Activated CD4-positive, alpha-beta T cell treated with anti-CD3 and anti-CD28 coated beads for 36 hours (primary cell): ENCODE measurements at places on chromosomes 1 and 21. TPM values are rescaled to one million over a fixed set of nuclear protein-coding genes. Genes with fewer than 3 reads are reported as not detected.

DNA sequence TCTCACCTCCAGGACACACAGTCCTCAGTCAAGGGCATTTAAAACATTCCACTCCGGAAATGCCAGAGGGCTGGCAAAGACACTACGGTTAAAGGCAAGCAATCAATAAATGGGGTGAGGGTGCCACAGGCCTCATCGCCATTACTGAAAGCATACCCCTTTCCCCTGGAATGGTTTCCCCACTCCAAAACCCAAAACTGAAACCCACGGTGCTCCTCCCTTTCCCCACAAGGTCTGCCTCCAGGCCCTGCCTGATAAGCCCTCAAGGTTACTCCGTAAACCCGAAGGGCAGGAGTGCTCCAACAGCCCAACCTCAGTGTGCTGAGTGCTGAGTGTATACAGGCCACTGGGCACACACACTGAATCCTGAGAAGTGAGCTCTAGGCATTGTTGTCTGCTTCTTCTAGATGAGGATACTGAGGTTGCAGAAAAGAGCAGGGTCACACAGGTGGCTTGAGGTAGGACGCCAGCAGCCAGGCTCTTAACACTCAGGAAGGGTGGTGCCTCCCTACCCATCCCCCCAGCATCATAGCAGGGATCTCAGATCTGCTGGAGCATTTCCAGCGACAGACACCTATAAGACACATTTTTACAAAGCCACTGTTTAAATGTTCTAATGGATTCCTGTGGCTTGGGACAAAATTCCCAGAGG, 29.0 kb downstream of the SSBP3 start:
- peaks cover 85% of the 10 kb centered on the region for H3K4me1 ChIP-seq
- no peaks in the 10 kb centered on the region for H3K27me3 ChIP-seq
- no peak for DNase-seq
- no peak overlapping the region for H3K4me3 ChIP-seq

DNA sequence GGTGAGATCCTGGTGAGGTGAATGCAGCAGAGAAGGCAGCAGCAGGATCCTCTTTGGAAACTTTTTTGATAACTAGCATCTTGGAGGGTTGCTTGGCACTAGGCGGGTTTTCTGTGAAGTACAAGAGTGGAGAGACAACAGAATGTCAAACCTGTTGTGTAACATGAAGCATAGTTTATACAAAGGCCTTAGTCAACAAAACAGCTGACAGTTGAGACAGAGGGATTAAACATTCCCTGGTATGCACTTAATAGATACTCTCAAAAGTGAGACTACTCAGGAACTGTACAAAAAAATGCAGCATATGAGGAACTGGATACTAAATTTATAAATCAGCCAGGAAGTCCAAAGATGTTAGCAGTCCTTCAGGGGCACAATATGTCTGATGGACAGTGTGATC, 16.4 kb upstream of the CCDC17 start:
- H3K36me3 ChIP-seq: peaks cover 19% of the 10 kb centered on the region
- peak overlapping the region; percentile 2 for H3K27ac ChIP-seq
- H3K4me3 ChIP-seq: no peak overlapping the region
- H3K27me3 ChIP-seq: no peaks in the 10 kb centered on the region
- no peaks in the 10 kb centered on the region for H3K4me1 ChIP-seq

DNA sequence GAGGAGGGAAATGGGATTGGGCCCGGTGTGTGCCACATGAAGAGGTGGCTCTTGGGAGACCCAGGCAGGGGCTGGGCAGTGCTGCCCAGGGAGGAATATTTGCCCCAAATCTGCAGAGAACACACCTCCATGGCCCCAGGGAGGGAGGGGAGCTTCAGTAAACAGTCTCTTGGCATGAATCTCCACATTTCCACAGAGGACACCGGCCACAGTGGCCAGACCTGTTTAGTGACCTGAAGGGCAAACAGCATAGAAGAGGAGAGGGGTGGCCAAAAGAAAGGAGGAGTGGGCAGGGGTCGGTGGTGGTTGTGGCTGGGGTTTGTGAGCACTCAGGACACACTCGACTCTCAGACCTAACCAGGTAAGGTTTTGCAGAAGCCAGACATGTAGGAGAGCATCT, 54.0 kb upstream of the IFFO2 start:
- peaks cover 5% of the 10 kb centered on the region for H3K27me3 ChIP-seq
- H3K36me3 ChIP-seq: no peaks in the 10 kb centered on the region
- H3K4me3 ChIP-seq: no peak overlapping the region
- peak overlapping the region; percentile 87 for H3K27ac ChIP-seq

- no peaks in the 10 kb centered on the region for H3K4me1 ChIP-seq
- no peak for DNase-seq
- no peak overlapping the region for H3K4me3 ChIP-seq
- no peak overlapping the region for H3K27ac ChIP-seq
- H3K36me3 ChIP-seq: no peaks in the 10 kb centered on the region
Observed at GRCh38 chr1:222994511-222995235, 148.4 kb downstream of the TLR5 start.

The PTGFRN gene
- 11.6 TPM for total RNA-seq

The CTSS gene
- total RNA-seq: 31.4 TPM

- H3K36me3 ChIP-seq: no peaks in the 10 kb centered on the region
- no peaks in the 10 kb centered on the region for H3K27me3 ChIP-seq
- peaks cover 19% of the 10 kb centered on the region for H3K4me1 ChIP-seq
- no peak for DNase-seq
- no peak overlapping the region for H3K27ac ChIP-seq
Observed at GRCh38 chr1:93552741-93553455, 105.0 kb downstream of the FNBP1L start.

GRCh38 chr1:201582705-201583442, 43.9 kb downstream of the NAV1 start:
- peaks cover under 1% of the 10 kb centered on the region for H3K36me3 ChIP-seq
- no peak overlapping the region for H3K4me3 ChIP-seq
- DNase-seq: no peak
- no peaks in the 10 kb centered on the region for H3K4me1 ChIP-seq

DNA sequence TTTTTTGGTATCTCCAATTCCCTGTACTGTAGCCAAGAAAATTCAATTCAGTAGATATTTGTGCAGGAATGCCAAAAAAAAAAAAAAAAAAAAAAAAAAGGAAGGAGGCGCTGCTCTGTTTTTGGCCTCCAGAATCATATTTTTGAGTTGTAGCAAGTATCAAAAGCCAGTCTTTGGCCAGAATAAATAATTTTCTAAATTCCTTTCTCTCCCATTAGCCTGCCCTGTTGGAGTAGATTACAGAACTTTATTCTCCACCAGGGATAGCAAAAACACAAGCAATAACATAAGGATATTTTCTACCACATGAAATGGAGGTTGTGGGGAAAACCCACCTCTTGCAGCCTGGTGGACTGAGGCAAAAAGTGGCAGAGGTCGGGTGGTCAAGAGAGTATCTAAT, 2.4 kb upstream of the CYP4X1 start:
- H3K4me3 ChIP-seq: no peak overlapping the region
- H3K36me3 ChIP-seq: no peaks in the 10 kb centered on the region
- DNase-seq: no peak
- H3K27ac ChIP-seq: no peak overlapping the region
- H3K4me1 ChIP-seq: no peaks in the 10 kb centered on the region

DNA sequence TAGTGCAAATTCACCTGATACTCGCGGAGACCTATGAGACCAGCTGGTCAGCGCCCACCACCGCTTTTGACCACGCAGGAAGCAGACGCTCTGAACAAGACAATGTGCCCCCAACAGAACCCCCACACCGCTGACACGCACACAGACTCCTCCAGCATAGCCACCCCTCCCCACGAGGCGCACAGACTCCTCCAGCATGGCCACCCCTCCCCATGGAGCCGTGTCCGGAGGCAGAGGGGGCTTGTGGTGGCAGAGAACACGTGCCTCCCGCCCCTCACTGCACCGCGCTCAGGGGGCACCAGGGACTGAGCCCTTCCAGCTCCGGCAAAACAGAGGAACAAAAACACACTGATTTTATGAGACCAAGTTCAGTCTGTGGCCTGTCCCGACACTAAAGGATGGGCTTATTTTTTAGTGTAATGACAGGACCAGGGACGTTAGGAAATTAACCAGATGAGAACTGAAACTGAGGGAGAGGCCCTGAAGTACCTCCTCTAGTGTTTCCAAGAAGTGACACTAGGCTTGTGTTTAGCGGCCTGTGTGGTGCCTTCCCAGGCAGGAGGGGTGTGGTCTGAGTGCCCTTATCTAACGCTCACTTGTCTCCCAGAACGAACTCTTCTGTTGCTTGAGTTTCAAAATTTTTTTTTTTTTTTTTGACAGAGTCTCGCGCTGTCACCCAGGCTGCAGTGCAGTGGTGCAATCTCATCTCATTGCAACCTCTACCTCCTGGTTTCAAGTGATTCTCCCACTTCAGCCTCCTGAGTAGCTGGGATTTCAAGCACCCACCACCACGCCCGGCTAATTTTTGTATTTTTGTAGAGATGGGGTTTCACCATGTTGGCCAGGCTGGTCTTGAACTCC, 10.0 kb upstream of the AGPAT3 start:
- peaks cover 11% of the 10 kb centered on the region for H3K27me3 ChIP-seq
- peak; percentile 78 for DNase-seq
- peak overlapping the region; percentile 9 for H3K4me3 ChIP-seq
- no peaks in the 10 kb centered on the region for H3K36me3 ChIP-seq

GRCh38 chr1:11520531-11521233, 41.7 kb downstream of the DISP3 start:
- no peaks in the 10 kb centered on the region for H3K27me3 ChIP-seq
- no peak for DNase-seq
- H3K27ac ChIP-seq: no peak overlapping the region
- no peak overlapping the region for H3K4me3 ChIP-seq
- no peaks in the 10 kb centered on the region for H3K4me1 ChIP-seq

The LPAR3 gene
- 0.21 TPM for total RNA-seq

DNA sequence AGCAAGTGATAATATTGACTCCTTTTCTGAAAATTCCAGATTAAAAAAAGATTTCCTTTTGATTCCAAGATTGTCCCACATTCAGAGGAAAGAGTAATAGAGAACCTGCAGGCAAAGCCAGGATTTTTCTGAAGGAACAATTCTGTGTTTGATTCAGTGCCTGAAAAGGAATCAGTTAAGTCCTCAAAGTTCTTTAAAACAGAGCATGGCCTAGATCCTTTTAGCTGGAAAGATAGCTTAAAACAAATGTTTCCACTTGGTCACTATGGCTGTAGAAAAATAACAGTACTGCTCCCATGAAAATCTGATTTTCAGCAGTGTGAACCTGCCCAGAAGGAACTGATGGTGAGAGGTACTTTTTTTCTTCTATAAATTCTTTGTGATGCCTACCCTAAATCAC, 41.8 kb downstream of the HS2ST1 start:
- no peak overlapping the region for H3K4me3 ChIP-seq
- H3K27ac ChIP-seq: no peak overlapping the region
- no peaks in the 10 kb centered on the region for H3K36me3 ChIP-seq
- H3K27me3 ChIP-seq: no peaks in the 10 kb centered on the region

GRCh38 chr1:108130794-108131193, 69.3 kb downstream of the SLC25A24 start:
- no peak for DNase-seq
- H3K27ac ChIP-seq: no peak overlapping the region
- H3K4me3 ChIP-seq: no peak overlapping the region
- H3K4me1 ChIP-seq: no peaks in the 10 kb centered on the region
- H3K36me3 ChIP-seq: peaks cover 11% of the 10 kb centered on the region

The ADSS2 gene
- 43.6 TPM for total RNA-seq

GRCh38 chr1:61436016-61436415, 288.9 kb downstream of the TM2D1 start:
- H3K27ac ChIP-seq: no peak overlapping the region
- H3K4me3 ChIP-seq: no peak overlapping the region
- no peaks in the 10 kb centered on the region for H3K36me3 ChIP-seq
- no peaks in the 10 kb centered on the region for H3K4me1 ChIP-seq
- H3K27me3 ChIP-seq: no peaks in the 10 kb centered on the region

DNA sequence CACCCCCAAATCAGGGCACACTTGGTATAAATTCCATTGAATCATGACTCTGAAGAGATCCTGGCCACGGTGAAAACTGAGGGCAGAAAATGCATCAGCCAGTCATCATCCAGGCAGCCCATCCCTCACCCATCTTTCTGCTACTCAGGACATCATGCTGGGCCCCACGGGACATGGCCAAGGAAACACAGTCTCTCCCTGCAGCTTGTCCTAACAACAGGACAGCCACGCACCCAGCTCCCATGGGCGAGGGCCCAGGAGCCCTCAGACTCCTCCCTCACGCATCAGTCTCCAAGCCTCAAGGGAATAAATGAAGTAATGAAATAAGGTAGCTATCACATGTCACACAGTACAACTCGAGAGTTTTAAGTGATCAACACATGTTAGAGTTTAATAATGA, 37.8 kb downstream of the ELK4 start:
- peaks cover 34% of the 10 kb centered on the region for H3K4me1 ChIP-seq
- H3K4me3 ChIP-seq: peak overlapping the region; percentile 7
- peak overlapping the region; percentile 87 for H3K27ac ChIP-seq
- no peaks in the 10 kb centered on the region for H3K27me3 ChIP-seq
- H3K36me3 ChIP-seq: peaks cover 11% of the 10 kb centered on the region
- DNase-seq: no peak

GRCh38 chr1:188365874-188366273, 1537.1 kb downstream of the PLA2G4A start:
- no peaks in the 10 kb centered on the region for H3K27me3 ChIP-seq
- no peak overlapping the region for H3K4me3 ChIP-seq
- DNase-seq: no peak
- no peaks in the 10 kb centered on the region for H3K36me3 ChIP-seq

DNA sequence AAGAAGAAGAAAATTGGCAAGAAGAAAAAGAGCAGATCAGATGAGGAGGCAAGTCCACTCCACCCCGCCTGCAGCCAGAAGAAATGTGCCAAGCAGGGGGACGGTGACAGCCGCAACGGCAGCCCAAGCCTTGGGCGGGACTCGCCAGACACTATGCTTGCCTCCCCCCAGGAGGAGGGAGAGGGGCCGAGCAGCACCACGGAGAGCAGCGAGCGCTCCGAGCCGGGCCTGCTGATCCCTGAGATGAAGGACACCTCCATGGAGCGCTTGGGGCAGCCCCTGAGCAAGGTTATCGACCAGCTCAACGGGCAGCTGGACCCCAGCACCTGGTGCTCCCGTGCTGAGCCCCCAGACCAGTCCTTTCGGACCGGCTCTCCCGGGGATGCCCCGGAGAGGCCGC, 9.0 kb upstream of the SLC25A34 start:
- peaks cover 12% of the 10 kb centered on the region for H3K36me3 ChIP-seq
- H3K4me1 ChIP-seq: no peaks in the 10 kb centered on the region
- no peaks in the 10 kb centered on the region for H3K27me3 ChIP-seq
- H3K4me3 ChIP-seq: no peak overlapping the region

- no peak for DNase-seq
- H3K27me3 ChIP-seq: no peaks in the 10 kb centered on the region
- H3K4me1 ChIP-seq: no peaks in the 10 kb centered on the region
- H3K36me3 ChIP-seq: no peaks in the 10 kb centered on the region
- H3K27ac ChIP-seq: no peak overlapping the region
Observed at GRCh38 chr1:56070601-56071000, 508.8 kb downstream of the PLPP3 start.
